ENCODE measurements at places on chromosomes 6 and 20.
A peak's percentile ranks its signal among the peaks of the same experiment; 100 is the strongest.

DNA sequence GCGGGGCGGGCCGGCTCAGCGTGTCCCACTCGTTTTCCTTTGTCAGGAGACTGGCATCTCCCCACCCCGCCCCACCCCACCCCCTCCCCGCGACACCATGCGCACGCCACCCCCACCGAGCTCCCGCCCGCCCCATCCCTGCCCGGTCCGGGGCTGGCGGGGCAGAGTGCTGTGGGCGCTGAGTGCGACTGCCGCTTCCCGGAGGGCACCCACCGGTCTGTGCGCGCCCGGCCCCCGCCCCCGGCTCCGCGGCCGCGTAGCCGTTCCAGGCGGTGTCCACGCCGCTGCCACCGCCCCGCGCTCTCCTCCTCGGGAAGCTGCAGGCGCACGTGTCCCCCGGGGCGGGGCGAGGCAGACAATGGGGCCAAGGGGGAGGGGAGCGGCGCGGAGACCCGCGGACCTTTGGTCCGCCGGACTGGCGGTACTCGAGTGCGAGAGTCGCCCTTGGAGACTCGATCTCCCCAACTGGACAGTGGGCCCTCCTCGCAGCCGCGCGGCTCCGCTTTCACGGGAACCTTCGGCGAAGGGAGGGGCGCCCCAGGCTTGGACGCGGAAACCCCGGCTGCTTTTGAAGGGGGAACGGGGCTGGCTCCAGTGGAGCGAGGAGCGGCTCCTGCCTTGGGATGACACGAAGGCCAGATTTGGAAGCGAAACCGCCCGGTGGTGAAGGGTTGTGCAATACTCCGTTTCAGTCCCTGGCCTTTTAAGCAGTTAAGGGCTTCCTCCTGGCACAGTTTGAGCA is 1.0 kb upstream of the SYNCRIP start:
- DNase-seq, result peak; percentile 38

- DNase-seq, result no peak
Measured at GRCh38 chr20:50278377-50278683, 87.7 kb downstream of the CEBPB start.

DNA sequence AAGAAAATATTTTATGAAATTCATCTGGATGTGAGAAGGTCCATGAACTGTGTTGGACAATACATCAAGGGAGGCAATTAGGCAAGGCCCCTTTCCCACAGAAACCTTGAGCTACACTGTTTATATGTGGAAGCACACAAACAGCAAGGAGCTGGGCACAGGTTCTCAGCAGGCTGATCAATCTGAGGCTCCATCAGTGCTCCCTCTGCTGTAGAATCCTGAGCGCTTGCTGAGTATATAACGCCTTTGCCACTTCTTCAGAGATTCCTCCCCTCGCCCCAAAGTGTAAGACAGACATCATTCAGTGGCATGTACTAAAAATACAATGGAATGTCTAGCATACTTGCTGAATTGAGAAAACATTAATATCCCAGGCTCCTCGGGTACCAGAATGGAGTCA is 146.9 kb downstream of the PRKN start:
- DNase-seq, result no peak

GRCh38 chr20:61445741-61446140 is 193.7 kb downstream of the CDH4 start:
- DNase-seq, result no peak

GRCh38 chr20:51385646-51386530 is 156.6 kb downstream of the NFATC2 start:
- no peak for DNase-seq

DNA sequence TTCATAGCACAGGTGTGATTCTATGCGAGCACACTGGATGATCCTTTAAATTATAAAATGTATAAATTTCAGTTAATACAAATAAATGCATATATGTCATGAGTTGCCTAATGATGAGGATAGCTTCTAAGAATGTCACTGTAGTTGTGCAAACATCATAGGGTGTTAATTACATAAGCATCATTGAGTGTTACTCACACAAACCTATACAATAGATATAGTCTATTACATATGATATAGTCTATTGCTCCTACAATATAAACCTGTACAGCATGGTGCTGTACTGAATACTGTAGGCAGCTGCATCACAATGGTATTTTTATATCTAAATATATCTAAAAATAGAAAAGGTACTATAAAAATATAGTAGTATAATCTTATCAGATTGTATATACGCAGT is 159.0 kb downstream of the PTPRK start:
- DNase-seq, result no peak

DNA sequence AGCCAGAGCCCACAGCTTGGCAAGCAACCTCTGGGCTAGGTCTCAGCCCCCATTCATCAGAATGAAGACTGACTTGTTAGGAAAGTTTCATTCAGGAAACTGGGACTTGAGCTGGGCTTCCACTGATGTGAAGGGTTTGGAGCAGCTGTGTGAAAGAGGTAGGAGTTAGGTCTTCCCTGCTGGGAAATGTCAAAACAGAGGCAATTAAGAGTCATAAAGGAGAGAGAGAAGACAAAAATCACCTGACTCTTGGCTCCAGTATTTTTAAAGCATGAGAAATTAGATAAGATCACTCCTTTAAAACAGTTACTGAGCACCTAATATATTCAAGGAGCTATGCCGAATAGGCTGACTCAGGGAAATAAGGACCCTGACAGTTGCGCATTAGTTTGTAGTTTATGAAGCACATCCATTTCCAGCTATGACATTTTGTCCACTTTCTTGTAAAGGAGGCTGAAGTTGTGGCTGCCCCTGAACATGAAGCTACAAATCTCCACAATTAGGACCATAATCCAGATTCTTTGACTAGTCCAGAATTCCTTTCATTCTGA is 3.9 kb upstream of the TRIM40 start:
- DNase-seq, result no peak
